Anterior cingulate cortex (tissue), 58 donors: ENCODE measurements at places on chromosomes 4 and X.

GRCh38 chrX:133958997-133959688, 26.3 kb downstream of the GPC3 start:
- no peak for DNase-seq

GRCh38 chr4:83217721-83218522, 66.7 kb downstream of the COQ2 start:
- no peak for DNase-seq

- no peak for DNase-seq
Measured at GRCh38 chr4:15186806-15187205, 184.5 kb downstream of the CPEB2 start.

DNA sequence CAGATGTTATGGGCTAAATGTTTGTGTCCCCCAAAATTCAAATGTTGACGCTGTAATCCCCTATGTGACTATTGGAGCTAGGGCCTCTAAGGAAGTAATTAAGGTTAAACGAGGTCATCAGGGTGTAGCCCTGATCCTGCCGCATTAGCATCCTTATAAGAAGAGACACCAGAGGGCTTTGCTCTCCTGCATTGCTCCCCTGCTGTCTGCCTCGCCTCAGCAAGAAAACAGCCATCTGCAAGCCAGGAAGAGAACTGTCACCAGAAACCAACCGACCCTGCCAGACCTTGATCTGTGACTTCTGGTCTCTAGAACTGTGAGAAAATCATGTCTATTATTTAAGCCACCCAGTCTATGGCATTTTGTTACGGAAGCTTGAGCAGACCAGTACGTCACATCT, 331.9 kb downstream of the DCTD start:
- no peak for DNase-seq

GRCh38 chr4:47061435-47061834, 30.1 kb downstream of the GABRB1 start:
- no peak for DNase-seq

DNA sequence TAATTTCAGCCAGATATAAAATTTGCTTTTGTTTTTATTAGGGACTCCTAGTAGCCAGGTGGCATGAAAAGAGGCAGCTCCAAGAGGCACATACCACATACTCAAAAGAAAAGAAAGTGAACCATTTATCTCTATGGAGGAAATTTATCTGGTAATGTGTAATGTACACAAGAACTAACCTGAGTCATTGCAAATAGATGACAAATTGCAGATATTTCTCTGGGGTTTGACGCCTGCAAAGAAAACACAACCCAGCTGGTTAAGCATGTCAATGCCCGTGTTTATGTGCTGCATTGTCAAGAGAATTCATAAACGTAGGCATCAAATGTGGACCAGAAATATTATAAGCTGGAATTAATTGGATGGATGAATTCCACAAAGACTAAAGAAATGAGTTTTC, 46.9 kb upstream of the PHKA2 start:
- DNase-seq = no peak

GRCh38 chr4:72031868-72032608, at the start of gene NPFFR2:
NPFFR2 (plus strand) TSS chr4:72032000; CDS start chr4:72128592, 96,592 bp downstream.
- no peak for DNase-seq

GRCh38 chr4:138204507-138204906, 37.6 kb downstream of the SLC7A11 start:
- DNase-seq = no peak

GRCh38 chr4:5478169-5478568, 230.2 kb downstream of the EVC2 start:
- no peak for DNase-seq

DNA sequence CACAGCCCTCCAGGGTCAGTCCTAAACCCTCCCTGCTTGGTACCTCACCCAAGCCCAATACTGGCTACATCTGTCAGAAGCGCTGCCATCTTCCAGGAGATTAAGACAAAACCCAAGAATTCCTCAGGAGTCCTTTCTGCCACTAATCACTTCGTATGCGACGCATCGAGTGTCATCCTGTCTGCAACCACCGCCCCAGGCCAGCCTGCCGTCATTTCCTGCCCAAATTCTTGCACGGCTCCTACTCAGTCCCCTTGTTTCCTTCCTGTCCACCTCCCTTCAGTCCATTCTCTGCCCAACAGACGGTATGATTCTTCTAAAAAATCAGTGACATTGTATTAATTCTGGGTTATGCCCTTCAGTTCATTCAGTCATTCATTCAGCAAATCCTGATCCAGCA, 113.6 kb downstream of the NFKB1 start:
- no peak for DNase-seq

DNA sequence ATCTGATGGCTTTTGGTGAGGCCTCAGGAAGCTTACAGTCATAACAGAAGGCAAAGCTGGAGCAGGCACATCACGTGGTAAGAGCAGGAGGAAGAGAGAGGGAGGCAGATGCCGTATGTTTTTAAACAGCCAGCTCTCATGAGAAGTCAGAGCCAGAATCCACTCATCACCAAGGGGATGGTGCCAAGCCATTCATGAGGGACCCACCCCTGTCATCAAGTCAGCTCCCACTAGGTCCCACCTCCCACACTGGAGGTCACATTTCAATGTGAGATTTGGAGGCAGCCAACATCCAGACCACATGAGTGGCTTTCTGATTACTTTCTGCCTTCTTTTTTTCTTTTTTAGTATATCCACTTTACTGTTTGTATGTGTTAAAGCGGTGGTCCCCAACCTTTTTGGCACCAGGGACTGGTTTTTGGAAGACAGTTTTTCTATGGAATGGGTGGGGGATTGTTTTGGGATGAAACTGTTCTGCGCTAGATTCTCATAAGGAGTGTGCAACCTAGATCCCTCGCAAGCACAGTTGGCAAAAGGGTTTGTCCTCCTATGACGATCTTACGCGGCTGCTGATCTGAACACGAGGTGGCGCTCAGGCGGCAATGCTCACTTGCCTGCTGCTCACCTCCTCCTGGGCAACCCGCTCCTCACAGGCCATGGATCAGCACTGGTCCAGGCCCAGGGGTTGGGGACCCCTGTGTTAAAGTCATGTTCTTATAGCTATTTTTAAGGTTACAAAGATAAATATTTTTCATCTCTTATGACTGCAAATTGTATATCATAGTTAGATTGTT, 61.7 kb downstream of the SLIT2 start:
- no peak for DNase-seq
